ENCODE measurements at places on chromosomes 16 and 17. TPM values are rescaled to one million over a fixed set of nuclear protein-coding genes. Genes with fewer than 3 reads are reported as not detected.

DNA sequence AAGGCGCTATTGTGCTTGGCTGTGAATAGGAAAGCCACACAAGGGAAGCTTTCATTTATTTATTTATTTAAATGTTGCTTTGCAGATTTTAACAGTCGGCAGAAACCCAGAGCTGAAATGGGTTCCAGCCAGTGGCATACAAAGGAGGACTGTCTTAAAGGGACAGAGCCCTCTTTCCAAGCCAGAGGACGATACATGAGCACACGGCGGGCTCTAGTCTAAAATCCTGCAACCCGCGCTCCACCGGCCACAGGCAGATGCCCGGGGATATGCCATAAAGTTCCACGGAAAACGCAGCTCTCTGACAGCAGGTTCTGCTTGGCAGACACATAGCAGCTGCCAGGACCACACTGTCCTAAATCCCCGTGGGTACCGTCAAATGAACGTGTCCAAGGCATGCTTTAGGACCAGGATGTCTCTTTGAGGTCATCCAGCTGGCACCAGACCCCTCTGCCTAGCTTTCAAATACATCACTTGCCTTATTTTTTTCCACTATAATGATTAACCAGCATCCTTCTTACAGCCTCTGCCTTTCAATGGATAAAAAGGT lies 64.6 kb downstream of the CYTH1 start:
- DNase-seq = no peak

GRCh38 chr17:2064980-2065785 lies 10.3 kb downstream of the HIC1 start:
- no peak for DNase-seq

- DNase-seq = no peak
Measured at GRCh38 chr16:57868913-57869520, 66.7 kb upstream of the KIFC3 start.

KRT36 gene
- not detected for polyA plus RNA-seq

TBC1D3C gene
- 1.9 TPM for polyA plus RNA-seq

AATK gene
- polyA plus RNA-seq = 9.2 TPM

- no peak for DNase-seq
Measured at GRCh38 chr17:39735882-39736281, 1.9 kb upstream of the GRB7 start.

TBC1D3H gene
- polyA plus RNA-seq = 0.33 TPM

- no peak for DNase-seq
Measured at GRCh38 chr16:67302970-67303369, 23.6 kb downstream of the KCTD19 start.
